ENCODE measurements at places on chromosomes 3 and 15. TPM values are rescaled to one million over a fixed set of nuclear protein-coding genes. Genes with fewer than 3 reads are reported as not detected.

DNA sequence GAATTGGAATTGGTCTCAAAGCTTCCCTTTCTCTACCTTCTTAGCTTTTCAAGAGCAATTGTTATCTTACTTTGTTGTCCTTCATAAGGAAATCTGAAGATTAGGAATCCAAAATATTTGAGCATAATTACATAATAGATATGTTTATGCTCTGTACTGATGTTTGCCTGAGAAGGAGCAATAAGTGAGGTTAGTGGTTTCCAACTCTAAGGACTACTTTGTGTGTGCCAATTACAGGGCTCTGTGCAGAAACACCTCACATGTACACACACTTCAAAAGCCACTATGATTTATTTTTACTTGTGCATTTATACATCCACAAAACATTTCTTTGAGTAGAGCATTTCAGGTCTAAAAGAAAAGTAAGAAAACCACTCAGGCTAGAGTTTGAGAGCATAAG is 49.9 kb downstream of the MME start:
- DNase-seq: no peak

DNA sequence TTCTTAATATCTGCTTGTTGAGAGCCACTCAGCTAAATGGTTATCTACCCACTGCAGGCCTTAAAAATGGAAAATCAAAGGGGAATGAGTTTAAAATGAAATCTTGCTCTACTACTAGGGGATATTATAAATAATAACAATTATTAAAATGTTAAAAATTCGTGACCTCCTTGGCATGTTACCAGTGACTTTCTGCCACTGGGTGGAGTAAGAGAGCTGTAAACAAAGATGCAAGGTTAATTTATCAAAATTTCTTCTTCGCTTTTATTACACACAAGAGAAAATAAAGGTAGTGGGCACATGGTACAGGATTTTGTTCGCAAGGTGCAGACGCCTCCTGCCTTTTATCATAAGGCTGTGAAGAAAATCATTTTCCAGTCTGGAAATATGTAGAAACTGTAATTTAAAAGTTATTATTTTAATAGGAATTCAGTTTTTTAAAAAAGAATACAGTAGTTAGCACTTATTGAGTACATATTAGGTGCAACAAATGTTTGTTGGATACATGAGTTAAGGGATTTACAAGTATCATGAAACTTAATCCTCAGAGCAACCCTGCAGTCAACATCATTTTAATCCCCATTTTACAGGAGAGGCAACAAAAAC is 272.6 kb downstream of the SUCLG2 start:
- DNase-seq: peak; percentile 84

- DNase-seq: no peak
Observed at GRCh38 chr3:126751611-126752302, 47.7 kb downstream of the CHCHD6 start.

- no peak for DNase-seq
Observed at GRCh38 chr3:196186651-196187573, 24.3 kb downstream of the ZDHHC19 start.

CRELD1 gene
- 64.9 TPM for total RNA-seq

PCSK6 gene
- 14.3 TPM for total RNA-seq

DNA sequence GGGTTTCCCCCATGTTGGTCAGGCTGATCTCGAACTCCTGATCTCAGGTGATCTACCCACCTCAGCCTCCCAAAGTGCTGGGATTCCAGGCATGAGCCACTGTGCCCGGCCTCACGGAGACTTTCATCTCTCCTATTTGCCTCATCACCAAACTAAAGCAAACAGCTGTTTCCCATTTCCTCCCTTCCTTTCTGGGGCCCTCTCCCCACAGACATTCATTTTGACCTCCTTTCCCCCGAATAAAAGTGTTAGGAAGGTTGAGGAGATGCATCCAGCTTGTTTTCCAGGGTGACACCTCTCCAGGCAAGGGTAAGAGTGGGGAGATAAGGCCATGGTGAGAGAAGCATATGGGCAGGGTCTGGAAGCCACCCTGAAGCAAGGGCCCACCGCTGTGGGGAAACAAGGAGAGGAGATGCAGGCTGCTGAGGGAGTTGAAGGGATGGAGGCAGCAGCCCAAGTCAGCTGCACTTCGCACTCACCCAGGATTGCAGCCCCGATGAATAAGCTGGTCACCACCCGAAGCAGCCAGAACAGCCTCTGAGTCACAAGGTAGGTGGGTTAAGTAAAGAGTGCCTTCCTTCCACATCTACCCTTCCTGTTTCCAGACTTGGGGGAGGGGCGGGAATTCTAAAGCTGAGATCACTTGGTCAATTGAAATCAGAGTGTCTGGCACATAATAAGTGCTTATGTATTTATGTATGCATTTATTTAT is 7.7 kb downstream of the DUOXA2 start:
- no peak for DNase-seq

CCR4 gene
- 0.11 TPM for total RNA-seq

DNA sequence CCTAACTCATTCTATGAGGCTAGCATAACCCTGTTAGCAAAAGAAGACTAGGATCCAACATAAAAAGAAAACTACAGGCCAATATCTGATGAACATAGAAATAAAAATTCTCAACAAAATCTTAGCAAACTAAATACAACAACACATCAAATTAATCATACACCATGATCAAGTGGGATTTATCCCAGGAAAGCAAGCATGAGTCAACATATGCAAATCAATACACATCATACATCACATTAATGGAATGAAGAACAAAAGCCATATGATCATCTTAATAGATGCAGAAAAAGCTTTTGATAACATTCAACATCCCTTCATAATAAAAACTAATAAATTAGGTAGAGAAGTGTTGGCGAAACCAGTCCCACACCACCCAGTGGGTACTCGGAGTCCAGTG is 136.1 kb upstream of the MME start:
- DNase-seq: no peak

EXOG gene
- total RNA-seq: 23.2 TPM

GRCh38 chr15:79990280-79990996 is 19.4 kb upstream of the BCL2A1 start:
- no peak for DNase-seq

TLR9 gene
- total RNA-seq: 0.11 TPM

GRCh38 chr15:94704421-94704820 is 473.1 kb downstream of the MCTP2 start:
- no peak for DNase-seq

DNA sequence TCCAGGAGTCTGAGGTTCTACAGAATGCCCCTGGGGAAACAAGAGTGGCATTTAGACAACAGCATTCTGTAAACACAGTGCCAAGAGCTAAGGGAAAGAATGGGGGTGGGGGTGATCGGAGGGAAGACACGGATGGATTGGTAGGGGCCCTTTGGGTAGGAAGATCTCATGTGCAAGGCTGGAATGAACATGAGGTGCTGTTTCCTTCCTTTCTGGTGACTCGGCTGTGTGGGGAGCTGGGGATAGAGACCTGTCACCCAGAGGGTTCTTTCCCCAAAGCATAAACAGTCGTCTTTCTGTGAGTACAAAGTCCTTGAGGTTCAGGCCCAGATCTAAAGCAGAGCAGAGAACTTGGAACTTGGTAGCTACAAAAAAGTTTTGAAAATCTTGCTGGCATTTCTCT is 11.7 kb downstream of the TPM1 start:
- DNase-seq: peak; percentile 28

DNA sequence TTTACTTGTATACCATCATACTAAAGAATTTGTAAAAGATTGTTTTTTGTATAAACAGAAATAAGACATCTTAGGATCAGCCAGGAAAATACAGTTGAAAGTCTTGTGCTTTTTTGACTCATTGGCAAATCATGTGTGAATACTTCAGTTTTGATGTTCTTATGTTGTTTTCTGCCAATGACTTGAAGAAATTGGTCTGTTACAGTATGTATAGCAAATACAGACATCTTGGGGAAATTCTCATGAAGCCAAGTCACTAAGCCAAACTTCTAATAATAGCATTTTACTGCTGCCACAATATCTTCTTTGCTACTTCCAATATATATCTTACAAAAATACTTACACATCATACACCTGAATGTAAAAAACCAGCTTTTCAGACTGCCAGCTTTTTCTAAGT is 83.2 kb downstream of the DZIP3 start:
- no peak for DNase-seq

PFKFB4 gene
- 13.2 TPM for total RNA-seq

GRCh38 chr3:71327936-71328335 is 255.6 kb downstream of the FOXP1 start:
- no peak for DNase-seq

- DNase-seq: no peak
Observed at GRCh38 chr3:157154563-157155330, 5.2 kb downstream of the CCNL1 start.

RBP2 gene
- total RNA-seq: not detected

DNA sequence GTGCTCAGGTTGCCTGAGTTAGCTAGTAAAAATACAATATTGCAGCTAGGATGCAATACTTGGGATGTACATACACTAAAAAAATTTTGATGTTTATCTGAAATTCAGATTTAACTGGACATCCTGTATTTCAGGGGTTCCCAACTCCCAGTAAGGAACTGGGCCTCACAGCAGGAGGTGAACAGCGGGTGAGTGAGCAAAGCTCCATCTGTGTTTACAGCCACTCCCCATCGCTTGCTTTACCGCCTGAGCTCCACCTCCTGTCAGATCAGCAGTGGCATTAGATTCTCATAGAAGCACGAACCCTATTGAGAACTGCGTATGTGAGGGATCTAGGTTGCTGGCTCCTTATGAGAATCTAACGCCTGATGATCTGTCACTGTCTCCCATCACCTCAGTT is 285.1 kb upstream of the PROK2 start:
- DNase-seq: no peak

AMOTL2 gene
- 82.9 TPM for total RNA-seq

FOXP1 gene
- total RNA-seq: 97.4 TPM

DNA sequence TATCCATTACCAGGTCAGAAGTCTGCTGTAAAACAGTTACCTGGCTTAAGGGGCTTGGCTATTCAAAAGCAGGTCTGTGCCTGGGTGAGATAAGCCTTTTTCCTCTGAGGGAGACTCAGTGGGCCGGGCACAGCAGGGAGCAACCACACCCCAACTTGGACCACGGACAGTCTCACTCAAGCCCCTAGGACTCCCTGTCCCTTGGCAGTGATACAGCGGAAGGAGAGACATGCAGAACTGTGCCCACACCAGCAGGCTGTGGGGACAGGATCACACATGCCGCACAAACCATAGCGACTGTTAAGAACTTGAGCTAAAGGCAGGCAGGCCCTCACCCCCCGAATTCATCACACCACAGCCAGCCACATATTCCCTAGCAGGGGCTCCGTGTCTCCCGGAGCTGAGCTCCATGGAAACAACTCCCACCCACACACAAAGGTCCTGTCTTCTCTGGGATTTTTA is 2.8 kb upstream of the GP5 start:
- DNase-seq: no peak

GRCh38 chr15:95194746-95195145 is 963.4 kb downstream of the MCTP2 start:
- DNase-seq: no peak

CD86 gene
- total RNA-seq: 3.6 TPM

CADM2 gene
- total RNA-seq: 42.2 TPM

DNA sequence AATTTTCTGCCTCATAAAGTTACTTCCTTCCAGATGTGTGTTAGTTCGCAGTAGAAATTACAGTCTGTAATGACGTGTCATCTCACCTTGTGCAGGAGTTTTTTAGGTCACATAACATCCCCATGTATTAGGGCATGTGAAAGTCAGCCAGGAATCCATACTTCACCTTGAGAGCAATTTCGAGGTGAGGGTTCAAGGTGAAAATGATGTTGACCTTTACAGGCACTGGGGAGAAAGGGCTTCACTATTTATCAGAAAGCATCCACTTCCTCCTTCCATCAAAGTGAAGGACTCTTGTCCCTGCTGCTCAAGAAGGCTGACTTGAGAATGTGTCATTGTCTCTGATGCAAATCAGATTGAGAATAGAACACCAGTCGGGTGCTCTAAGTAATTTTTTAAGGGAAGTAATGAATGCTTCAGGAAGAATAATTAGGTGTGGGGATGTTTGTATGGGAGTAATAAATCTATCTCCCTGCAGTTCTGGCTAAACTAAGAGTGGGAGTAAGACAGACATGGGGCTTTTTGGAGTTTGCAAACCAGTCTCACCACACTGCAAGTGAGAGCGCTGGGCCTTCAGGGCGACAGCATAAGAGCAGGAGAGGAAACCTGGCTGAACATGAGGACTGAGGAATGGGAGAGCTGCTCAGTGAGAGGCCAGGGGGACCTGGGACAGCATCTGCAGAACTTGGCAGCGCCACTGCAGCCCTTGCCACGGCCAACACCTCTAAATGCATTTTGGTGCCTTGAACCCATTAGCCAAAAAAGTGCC is 85.9 kb upstream of the IL12A start:
- no peak for DNase-seq

DNA sequence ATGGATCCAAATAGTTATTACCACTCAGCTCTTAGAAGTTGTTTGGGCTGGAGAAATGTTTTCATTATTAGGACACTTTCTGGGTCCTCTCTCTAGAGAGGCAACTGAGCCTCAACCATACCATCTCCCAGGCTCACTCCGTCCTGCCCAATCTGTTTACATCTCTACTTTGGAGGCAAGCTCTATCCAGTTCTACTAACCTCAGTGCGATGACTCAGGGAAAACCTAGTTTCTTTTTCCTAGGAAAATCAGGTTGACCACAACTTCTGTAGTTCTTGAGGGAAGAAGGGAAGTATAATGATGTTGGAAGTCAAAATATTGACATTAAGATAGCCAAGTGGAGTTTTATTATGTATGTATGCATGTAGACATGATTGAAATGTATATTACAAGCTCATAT is 40.4 kb downstream of the LPP start:
- DNase-seq: no peak

GRCh38 chr3:139291276-139292051 is 52.4 kb upstream of the MRPS22 start:
- no peak for DNase-seq

DNA sequence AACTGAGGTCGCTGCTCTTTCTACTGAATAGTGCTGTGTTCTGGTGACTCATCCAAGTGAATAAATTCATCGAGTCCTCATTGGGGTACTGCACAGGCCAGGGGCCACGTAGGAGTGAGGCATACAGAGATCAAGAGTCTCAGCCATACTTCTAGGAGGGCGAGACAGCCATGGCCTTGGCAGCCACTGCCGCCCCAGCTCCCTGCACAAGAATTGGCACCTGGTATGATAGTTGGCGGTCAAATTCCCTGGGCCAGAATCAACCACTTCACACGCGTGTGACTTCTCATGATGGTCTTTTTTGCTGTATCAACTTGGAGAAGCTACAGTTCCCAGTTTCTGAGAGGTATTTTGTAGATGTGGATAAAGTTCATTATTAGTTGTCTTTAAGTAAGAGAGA is 161.6 kb downstream of the OSBPL10 start:
- no peak for DNase-seq
